ENCODE measurements at places on chromosomes 2 and 18. TPM values are rescaled to one million over a fixed set of nuclear protein-coding genes. Genes with fewer than 3 reads are reported as not detected.

FEV gene
- total RNA-seq: not detected

DYSF gene
- total RNA-seq: 4.3 TPM

SCN2A gene
- total RNA-seq: 0.26 TPM

GPR148 gene
- not detected for total RNA-seq

RAPGEF4 gene
- total RNA-seq: 0.13 TPM

SLC14A1 gene
- not detected for total RNA-seq

NAPG gene
- 21.9 TPM for total RNA-seq

HAAO gene
- total RNA-seq: 2.7 TPM

ASPRV1 gene
- total RNA-seq: 0.26 TPM

IL1RL1 gene
- total RNA-seq: 108 TPM

IDH1 gene
- total RNA-seq: 142 TPM

NRP2 gene
- 35.7 TPM for total RNA-seq

ABI2 gene
- 54.1 TPM for total RNA-seq

ABCG8 gene
- total RNA-seq: not detected

CLEC4F gene
- not detected for total RNA-seq

HES6 gene
- 2.2 TPM for total RNA-seq

TAF4B gene
- 3.0 TPM for total RNA-seq

MBD5 gene
- total RNA-seq: 26.3 TPM

MBOAT2 gene
- total RNA-seq: 34.9 TPM

SATB2 gene
- total RNA-seq: 7.3 TPM

SKOR2 gene
- total RNA-seq: not detected

NT5DC4 gene
- total RNA-seq: not detected

FOXI3 gene
- not detected for total RNA-seq

ADRA2B gene
- not detected for total RNA-seq

RGPD4 gene
- not detected for total RNA-seq

PID1 gene
- 34.7 TPM for total RNA-seq

NTSR2 gene
- not detected for total RNA-seq

FBXO36 gene
- total RNA-seq: 4.3 TPM

SLC19A3 gene
- total RNA-seq: 1.0 TPM

GALNT5 gene
- total RNA-seq: 7.6 TPM

SALL3 gene
- total RNA-seq: not detected

KCNK3 gene
- 3.9 TPM for total RNA-seq

RND3 gene
- total RNA-seq: 63.7 TPM

SAG gene
- not detected for total RNA-seq

TMEM17 gene
- 1.3 TPM for total RNA-seq

PAX8 gene
- total RNA-seq: 1.9 TPM

MRPS5 gene
- 50.4 TPM for total RNA-seq

ASB18 gene
- not detected for total RNA-seq

FAM237A gene
- total RNA-seq: not detected

POU3F3 gene
- 0.39 TPM for total RNA-seq

LIPT1 gene
- total RNA-seq: 6.1 TPM

DNAH7 gene
- total RNA-seq: 1.3 TPM

FBXO48 gene
- total RNA-seq: 0.65 TPM
